Hair follicle dermal papilla cell (primary cell): ENCODE measurements at places on chromosomes 6 and 20. TPM values are rescaled to one million over a fixed set of nuclear protein-coding genes. Genes with fewer than 3 reads are reported as not detected.

MCCD1 gene
- not detected in 2 replicates for total RNA-seq

NUS1 gene
- 19.2 and 20.8 TPM in 2 replicates for total RNA-seq

HCRTR2 gene
- not detected in 2 replicates for total RNA-seq

TUBB2A gene
- total RNA-seq, result 120 and 146 TPM in 2 replicates

HLA-DRB5 gene
- total RNA-seq, result 0.49 TPM in 1 of 2 replicates, not detected in the other

DNMT3B gene
- total RNA-seq, result 1.7 and 1.8 TPM in 2 replicates

MTFR2 gene
- total RNA-seq, result 0.49 and 0.73 TPM in 2 replicates
